NCI-H1105 (cell line): ENCODE measurements at places on chromosomes 6 and 20.
A peak's percentile ranks its signal among the peaks of the same experiment; 100 is the strongest.

DNA sequence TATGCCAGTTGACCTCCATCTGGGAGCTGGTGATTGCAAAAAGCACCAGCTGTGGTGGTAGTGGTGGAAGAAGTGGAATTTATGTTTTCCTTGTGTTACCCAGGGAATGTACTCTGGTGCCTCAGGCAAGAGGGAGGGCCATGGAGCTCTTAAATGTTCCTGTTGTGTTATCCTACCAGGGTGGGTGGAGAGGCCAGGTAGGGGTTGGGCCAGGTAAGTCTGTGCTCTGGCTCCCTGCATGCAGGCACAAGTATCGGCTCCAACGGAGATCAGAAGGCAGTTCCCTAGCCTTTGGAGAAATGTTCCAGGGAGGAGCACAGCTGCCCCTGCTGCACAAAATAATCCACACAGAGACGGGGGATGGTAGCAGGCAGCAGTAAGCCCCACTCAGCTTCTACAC is 419.3 kb upstream of the EYS start:
- no peak for DNase-seq

GRCh38 chr20:18645196-18645745 is 57.4 kb downstream of the DTD1 start:
- DNase-seq: no peak

GRCh38 chr6:123062670-123063069 is 66.6 kb downstream of the CLVS2 start:
- peak; percentile 90 for DNase-seq

DNA sequence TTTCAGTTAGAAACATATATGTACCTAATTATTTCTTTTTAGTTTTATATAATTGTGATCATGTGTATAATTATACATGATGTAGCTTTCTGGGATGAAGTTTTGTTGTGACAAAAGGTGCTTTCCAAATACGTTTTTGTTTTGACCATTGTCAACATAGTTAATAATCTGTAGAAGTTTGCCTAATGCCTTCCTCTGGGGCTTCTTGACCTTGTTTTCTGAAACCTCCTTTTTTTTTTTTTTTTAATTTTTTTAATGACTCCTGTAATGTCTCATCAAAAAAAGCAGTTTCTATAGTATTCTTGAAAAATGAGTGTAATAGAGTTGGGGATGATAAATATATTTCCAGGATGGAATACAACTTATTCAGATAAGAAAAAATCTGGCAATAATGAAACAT is 434.7 kb upstream of the SOX4 start:
- DNase-seq: no peak

DNA sequence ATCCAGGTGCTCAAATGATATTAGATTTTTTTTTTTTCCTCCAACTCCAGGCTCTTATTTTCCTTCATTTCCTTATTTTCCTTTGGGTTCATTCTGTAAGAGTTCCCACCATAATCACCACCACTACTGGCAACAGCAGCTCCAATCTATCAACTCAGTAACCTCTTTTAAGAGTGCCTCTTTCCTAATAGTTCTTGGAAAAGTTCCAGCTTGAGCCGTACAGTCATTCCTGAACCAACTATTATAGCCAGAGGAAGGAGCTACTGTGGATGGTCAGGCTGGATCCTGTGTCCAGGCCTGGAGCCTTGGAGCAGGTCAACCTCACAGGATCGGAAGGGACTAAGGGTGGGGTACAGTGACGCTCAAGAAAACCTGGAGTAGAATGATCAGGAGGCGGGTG is 4.2 kb upstream of the ANGPT4 start:
- no peak for DNase-seq

- no peak for DNase-seq
These were observed 136.3 kb downstream of the TFAP2C start for GRCh38 chr20:56765172-56766073.

- no peak for DNase-seq
These were observed 263.9 kb downstream of the PLCB1 start for GRCh38 chr20:8395956-8396355.

DNA sequence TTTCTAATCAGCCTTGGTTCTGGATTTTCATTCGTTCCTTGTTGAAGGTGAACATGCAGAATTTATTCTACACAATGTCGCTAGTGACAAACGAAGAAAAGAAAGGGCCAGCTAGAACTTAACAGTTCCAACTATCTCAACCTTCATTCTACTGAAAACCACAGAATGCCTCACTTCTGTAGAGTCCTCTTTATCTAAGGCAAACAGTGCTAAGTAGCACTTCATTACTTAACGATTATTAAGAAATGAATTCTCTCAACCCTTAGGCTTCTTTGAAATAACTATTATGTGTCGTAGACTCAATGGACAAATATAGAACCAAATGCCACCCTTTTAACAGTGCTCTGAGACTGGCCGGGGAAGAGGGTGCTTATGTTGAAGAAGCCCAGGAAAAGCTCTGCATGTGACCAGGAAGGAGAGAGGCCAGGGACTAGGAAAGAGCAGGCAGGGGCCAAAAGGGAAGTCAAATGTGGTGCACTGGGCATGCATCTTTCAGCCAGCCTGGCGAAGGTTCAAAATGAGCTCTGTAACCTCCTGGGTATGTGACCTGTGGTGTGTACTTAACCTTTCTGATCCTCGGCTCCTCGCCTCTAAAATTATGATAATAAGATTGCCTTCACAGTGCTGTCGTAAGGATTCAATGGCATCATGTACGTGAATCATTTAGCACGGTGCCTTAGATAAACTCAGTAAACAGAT is 55.4 kb upstream of the BMP2 start:
- DNase-seq: no peak

- DNase-seq: no peak
These were observed 4.5 kb upstream of the VSTM2L start for GRCh38 chr20:37898233-37899104.

GRCh38 chr20:47753576-47754387 is 31.5 kb downstream of the SULF2 start:
- no peak for DNase-seq

DNA sequence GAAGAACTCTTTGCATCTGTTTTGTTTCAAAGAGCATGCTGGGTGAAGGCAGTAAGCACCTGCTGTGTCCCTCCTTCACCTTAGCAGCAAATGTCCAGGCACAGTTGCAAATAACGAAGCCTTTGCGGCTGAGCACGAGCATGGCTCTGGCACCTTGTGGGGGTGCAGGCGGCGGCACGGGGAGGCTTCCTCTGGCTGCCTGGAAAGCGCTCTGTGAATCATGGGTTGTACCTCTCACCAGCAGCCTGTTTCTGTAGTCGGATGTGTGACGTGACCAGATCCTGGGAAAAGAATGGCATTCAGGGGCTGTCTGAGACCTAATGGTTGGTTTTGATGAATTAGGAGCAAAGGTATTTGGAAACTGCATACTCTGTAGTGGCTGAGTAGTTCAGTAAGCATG is 144.8 kb downstream of the DTNBP1 start:
- DNase-seq: no peak

GRCh38 chr6:141261016-141261671 is 871.6 kb upstream of the GJE1 start:
- no peak for DNase-seq

GRCh38 chr6:147040121-147040910 is 163.9 kb upstream of the STXBP5 start:
- DNase-seq: no peak

DNA sequence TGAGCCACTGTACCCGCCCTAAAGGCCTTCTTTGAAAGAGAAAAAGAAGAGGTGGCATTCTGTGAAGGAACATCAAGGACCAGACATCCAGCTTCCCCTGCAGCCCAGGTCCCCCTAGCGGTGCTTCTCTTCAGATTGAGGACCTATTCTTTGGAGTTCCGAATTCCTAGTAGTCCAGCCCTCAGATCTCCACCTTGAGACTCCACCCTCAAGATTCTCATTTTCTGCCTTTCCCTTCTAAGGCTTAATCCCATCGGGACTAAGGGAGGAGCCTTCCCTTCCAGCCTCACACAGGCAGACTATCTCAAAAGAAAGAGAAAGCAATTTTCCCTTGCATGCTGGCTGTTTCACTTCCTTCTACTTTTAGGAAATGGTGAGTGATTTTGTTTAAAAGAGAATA is 32.5 kb downstream of the MUC22 start:
- no peak for DNase-seq

- no peak for DNase-seq
These were observed 75.3 kb downstream of the SRC start for GRCh38 chr20:37421060-37421905.

DNA sequence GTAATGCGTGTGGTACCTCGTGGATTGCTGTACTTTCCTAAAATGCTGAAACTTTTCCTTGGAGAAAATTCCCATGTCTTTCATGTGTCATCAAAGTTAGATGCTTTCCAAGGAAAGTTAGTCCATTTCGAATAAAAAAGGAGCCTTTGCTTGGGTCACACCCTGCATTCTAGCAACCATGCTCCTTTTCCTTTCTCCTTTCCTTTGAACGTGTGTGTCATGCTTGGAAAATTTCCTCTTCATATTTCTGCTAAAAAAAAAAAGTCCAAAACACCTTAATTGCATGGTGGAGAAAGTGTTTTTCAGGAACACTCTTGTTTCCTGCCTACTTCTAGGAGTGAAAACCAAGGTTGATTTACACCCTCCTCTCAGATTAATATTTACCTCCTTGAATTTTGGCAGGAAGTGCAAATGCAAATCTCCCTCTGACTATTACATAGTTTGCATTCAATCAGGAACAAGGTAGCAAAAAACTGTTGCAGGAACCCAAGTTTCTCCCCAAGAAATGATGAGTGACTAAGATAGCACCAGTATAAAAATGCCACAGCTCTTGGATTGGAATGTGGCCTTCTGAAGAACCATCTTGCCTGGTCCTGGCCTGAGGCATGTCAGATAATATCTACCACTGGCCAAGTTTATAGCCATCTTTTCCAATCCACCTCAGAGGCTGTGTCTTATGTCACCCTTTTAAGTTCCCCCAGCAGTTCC is 590.6 kb downstream of the QKI start:
- no peak for DNase-seq

DNA sequence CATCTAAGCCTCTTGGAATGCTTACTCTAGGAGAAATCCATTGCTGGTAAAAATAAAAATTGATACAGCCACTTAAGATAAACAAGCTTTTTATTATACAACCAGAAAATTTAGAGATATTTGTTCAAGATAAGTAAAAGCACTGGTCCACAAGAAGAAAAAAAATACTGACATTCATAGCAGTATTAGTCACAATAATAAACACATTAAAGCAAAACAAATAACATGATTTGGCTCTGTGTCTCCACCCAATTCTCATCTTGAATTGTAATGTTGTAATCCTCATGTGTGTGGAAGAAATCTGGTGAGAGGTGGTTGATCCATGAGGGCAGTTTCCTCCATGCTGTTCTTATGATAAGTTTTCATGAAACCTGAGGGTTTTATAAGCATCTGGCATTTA is 1093.5 kb upstream of the ADGRB3 start:
- no peak for DNase-seq

- DNase-seq: peak; percentile 17
These were observed 41.7 kb downstream of the ISM1 start for GRCh38 chr20:13262671-13263360.

GRCh38 chr6:168411130-168411529 is 29.9 kb upstream of the SMOC2 start:
- no peak for DNase-seq

DNA sequence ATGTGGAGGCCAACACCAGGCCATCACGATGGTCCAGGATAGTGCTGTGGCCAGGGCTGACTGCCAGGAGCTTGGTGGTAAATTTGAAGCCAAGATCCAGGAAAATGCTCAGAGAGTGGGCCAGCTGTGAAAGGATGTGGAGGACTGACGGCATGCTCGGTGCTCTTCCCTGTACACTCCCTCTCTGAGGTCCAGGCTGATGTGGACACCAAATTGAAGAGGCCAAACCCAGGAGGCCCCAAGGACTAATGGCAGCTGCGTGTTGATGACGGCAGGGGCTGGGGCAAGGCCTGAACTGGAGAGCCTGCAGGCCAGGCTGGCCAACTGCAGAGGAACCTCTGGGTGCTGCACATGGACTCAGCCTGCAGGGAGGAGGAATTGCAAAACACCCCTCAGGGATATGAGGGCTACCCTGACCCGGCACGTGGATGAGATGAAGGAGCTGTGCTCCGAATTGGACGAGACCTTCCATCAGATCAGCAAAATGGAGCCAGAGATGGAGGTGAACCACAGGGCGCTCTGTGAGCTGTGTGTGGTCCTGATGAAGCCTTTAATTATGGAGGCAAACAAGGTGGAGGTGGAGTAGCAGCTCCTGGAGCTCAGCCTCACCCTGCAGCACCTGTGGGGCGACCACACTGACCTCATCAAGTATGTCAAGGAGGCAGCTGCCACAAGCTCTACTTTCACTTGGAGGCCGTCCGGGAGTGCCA is 6.9 kb upstream of the RAET1E start:
- DNase-seq: no peak

GRCh38 chr6:24227556-24227955 is 101.5 kb downstream of the NRSN1 start:
- DNase-seq: no peak

- DNase-seq: no peak
These were observed 18.6 kb downstream of the UCKL1 start for GRCh38 chr20:63937596-63937995.

GRCh38 chr6:126145351-126145750 is 159.0 kb downstream of the TRMT11 start:
- no peak for DNase-seq

DNA sequence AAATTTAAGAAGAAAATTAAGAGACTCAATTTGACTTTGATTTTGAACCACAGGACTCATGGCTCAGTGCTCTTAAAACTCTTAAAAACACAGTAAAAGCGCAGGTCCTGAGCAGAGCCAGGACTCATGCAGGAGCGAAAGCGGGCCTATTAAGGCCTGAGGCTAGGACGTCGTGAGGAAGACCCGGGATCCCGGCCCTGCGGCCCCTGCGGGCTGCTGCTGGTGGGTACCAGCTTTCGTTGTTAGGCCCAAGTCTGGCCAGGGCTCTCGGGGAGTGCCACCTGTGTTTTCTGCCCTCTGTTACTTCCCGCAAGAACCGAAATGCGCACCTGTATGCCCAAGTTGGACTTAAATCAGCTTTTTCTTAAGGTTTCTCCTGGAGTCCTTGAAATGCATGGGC is 3.4 kb upstream of the PAX1 start:
- no peak for DNase-seq

GRCh38 chr6:158642097-158642601 is 2.4 kb downstream of the DYNLT1 start:
- no peak for DNase-seq

- no peak for DNase-seq
These were observed 552.3 kb upstream of the CITED2 start for GRCh38 chr6:139926711-139927110.

DNA sequence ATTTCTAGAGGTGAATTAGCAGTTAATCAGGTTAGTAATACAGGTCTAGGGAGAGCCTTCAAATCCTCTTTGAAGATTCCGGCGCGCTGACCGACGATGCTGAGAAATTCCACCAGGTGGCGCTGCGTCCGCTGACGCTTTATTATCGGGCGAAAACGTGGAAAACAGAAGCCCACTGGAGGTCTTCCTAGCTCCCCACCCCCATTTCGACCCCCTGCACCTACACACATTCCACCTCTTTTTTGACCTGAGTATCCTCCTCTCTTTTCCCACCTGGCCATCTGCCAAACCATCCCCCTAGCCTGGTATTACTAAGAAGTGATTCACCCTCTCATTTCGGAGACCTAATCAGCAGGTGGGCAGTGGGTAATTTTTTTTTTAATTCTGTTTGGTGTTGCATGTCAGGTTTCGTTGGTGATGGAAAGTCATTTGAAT is 65.4 kb upstream of the RIN2 start:
- peak; percentile 9 for DNase-seq

GRCh38 chr20:7195704-7196103 is 428.2 kb downstream of the BMP2 start:
- DNase-seq: no peak

GRCh38 chr6:47235964-47236760 is 73.5 kb downstream of the TNFRSF21 start:
- peak; percentile 90 for DNase-seq

- no peak for DNase-seq
These were observed 30.0 kb downstream of the SNHG17 start for GRCh38 chr20:38405132-38405531.

GRCh38 chr6:127481628-127482027 is 22.4 kb upstream of the KIAA0408 start:
- no peak for DNase-seq
